Stimulated activated CD8-positive, alpha-beta memory T cell treated with anti-CD3 and anti-CD28 coated beads, Interleukin-7, amount 100 ng/mL, for 24 hours (primary cell): ENCODE measurements at places on chromosomes 7 and 10.

DNA sequence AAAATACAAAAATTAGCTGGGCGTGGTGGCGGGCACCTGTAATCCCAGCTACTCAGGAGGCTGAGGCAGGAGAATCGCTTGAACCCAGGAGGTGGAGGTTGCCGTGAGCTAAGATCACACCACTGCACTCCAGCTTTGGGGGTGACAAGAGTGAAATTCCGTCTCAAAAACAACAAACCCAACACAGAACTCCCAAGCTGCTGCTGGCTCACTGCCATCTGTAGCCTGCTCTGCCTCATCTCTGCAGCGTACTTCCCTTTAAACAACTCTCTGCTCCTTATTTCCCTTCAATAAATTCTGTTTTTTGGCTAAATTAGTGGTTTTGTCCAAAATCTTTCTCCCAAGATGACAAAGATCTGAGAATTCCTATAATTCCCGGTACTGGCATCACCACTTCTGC lies 189.2 kb upstream of the GALNT17 start:
- DNase-seq, result no peak

DNA sequence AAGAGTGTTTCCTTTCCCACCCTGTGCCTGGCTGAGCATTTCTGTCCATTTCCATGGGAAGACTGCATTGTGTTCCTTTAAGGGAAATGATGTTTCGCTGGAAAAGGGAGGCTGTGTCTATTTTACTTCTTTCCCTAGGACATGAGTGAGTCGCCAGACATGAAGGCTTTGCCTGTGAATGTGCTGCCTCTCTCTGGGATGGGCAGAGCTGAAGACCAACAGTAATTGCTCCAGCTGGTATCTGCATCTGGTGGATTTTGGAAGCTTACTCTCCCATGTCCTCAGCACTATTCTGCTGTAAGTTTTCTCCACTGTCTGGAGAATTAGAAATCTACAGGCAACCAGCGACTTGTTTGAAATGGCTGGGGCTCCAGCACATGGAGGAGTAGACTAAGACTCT lies 264.6 kb upstream of the BMPER start:
- DNase-seq, result no peak

DNA sequence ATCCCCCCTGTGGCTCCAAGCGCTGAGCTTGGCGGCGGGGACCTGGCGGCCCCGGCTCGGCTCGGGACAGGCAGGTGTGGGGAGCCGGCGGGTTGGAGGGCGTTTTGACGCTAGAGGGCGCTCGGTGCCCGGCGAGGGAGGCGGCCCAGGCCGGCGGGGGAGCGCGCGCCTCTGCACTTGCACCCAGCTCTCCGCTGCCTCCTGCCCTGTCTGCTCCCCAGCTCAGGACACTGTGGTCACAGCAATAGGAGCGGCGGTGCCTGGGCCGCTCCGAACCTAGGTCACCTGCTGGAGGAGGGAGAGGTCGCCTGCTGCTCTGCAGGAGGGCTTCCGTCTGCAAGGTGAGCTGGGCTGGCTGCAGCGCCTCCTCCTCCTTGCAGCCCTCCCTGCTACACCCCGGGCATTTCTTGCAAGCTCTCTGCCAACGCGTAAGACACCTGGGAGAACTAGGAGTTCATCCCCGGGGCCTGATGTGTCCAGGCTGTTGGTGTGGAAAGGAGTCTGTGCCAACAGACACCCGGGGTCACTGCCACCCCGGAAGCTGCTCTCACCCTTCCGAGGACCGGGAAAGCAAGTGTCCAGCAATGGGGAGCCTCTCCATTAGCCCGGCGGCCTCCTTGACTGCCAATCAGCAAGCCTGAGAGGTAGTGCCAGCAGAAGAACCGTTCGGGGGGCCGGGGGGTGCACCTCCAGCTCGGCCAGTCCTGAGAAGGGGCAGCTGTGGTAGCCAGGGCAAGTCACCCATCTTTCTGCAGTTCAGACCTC lies 620.4 kb downstream of the GALNT17 start:
- DNase-seq, result peak; percentile 11

- DNase-seq, result no peak
Observed at GRCh38 chr7:103811997-103812396, 177.5 kb downstream of the RELN start.

DNA sequence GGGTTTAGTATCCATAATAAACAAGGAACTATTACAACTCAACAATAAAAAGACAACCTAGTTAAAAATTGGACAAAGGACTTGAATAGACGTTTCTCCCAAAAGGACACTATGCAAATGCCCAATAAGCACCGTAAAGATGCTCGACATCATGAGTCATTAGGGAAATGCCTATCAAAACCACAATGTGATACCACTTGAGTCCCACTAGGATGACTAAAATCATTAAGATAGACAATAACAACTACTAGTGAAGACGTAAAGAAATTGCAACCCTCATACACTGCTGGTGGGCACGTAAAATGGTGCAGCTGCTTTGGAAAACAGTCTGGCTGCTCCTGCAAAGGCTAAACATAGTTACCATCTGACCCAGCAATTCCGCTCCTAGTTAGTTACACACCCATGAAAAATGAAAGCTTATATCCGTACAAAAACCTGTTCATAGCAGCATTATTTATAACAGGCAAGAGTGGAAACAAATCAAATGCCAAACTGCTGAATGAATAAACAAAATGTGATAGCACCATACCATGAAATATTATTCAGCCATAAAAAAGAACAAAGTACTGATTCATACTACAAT lies 17.3 kb downstream of the CCDC3 start:
- DNase-seq, result no peak

DNA sequence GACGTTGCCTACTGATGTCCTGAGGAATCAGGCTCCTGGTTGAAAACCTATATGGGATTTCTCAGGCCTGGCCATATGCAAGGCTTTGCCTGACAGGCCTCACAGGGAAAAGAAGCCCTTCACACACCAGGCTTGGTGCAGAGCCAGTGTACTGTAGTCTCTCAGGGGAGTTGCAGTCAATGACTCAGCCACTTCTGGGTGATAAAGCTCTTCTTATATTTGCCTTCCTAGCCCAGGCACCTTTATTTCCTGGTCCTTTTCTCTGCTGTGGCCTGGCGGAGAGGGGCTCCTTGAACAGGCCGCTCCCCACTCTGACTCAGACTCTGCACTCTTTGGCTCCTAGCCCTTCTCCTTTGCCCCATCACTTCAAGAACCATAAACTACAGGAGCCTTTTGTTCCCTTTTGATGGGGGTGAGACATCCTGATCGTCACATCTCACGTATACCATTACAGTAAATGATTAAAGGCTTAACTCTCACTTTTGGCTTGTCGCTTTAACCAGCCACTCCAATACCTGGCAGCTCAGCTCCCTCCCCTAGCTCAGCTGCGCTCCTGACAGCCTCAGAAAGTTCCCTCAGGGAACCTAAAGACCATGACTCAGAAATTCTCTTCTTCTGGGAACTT lies 33.5 kb downstream of the DPY19L1 start:
- DNase-seq, result no peak

GRCh38 chr10:75493464-75493863 lies 62.0 kb downstream of the LRMDA start:
- DNase-seq, result no peak

GRCh38 chr7:115976651-115977050 lies 53.9 kb downstream of the TFEC start:
- no peak for DNase-seq

DNA sequence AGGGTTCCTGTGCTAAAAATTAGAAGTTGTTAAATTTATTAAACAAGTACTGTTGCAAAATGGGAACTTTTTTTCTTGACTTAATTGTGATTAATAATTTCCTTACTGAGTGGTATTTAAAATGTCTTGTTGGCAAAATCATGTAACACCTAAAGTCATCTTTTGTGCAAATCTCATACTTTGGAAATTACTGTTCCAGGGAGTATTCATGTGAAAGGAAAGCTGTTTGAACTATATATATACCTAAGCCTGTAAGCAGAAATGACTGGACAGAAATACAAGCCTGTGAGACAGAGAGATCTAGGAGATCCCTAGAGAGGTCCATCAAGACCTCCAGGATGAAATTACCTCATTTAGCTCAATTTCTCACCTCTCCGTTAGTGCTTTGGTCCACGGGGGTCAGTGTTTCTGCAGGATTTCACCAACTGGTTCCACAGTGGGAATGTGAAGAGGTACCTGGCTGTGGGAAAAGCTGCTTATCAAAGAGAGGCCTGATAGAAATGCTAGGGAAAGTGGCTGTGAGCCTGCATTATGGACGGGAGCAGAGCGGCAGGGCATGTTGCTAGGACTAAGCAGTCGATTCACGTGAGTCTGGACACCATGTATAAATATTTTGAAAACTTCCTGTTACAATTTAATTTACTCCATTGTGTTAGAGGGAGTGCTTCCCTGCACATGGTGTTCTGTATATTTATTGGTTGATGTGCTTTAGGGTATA lies 7.9 kb downstream of the LUC7L2 start:
- no peak for DNase-seq

DNA sequence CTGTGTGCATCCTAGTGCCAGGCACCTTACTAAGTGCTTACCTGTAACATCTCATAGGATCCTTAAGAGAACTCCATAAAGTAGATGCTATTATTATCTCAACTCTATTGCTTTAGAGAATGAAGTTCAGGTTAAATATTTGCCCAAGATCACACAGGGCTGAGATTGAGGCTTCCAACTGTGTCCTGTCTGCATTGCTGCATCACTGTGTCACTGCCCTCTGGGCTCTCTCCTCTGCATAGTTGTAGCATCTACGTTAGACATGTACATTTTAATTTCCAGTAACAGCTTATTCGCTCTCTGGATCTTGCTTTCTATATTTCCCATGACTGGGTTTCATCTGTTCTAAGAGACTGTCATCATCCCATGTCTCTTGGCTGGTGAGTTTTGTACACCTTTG lies 63.6 kb upstream of the FZD8 start:
- DNase-seq, result no peak

- no peak for DNase-seq
Observed at GRCh38 chr7:94431619-94432280, 37.1 kb downstream of the COL1A2 start.

GRCh38 chr7:38394660-38395059 lies 121.2 kb upstream of the TARP start:
- DNase-seq, result no peak

DNA sequence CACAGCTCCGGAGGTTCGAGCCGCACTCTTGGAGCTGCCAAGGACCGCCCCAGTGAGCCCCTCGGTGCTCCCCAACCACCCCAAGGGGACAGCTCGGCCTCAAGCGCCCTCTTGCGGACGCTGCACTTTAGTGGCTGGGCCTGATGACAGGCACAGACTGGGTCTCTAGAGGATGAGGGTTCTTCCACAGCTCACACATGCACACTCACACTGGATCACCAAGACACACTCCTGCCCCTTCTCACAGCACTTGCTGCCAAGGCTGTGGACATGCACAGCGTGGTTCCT lies 2.1 kb downstream of the RET start:
- no peak for DNase-seq

DNA sequence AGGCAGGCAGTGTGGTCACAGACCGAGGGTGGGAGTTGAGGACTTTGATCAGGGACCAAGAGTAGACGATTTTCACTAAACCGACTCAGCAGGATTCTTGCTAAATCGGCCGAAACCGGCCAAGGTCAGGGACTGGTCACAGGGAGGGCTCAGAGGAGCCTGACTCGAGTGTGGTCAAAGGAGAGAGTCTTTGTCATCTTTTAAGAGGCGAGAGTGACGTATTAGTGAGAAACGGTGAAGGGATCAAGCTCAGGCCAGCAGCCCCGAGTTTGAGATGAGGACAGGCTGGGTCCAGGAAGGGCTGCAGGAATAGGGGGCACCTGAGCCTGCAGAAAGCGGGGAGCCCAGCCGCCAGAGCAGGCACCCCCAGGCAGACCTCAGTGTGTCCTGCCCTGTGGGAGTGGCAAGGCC lies 41.6 kb upstream of the FAM20C start:
- DNase-seq, result no peak

DNA sequence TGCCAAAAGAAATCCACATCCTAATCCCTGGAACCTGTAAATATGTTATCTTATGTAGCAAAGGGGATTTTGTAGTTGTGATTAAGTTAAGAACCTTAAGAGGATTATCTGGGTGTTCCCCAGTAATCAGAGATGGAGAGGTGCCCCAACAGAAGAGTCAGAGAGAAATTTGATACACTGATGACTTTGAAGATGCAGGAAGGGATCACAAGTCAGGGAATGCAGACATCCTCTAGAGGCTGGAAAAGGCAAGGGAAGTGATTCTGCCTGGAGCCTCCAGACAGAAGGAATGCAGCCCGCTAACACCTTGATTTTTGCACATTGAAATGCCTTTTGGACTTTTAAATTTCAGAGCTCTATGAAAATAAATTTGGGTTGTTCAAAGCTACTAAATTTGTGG lies 531.7 kb downstream of the DNAJB9 start:
- DNase-seq, result no peak

DNA sequence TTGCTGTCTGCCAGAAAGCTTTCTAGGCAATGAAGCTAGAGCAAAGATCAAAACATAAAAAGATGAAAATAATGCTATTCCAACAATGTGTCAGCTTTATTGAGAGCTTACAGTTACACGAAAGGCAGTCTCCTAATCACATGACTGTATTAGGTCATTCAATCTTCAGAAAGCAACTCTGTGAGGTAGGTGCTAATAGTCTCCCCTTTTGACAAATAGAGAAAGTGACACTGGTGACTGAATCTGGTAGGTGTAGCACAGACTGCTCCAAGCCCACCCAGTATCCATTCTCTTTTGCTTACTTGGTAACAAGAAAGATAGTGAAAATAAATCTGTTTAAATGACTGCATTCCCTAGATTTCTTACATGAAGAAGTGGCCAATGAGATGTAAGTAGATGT lies 58.8 kb downstream of the DGKB start:
- DNase-seq, result no peak

DNA sequence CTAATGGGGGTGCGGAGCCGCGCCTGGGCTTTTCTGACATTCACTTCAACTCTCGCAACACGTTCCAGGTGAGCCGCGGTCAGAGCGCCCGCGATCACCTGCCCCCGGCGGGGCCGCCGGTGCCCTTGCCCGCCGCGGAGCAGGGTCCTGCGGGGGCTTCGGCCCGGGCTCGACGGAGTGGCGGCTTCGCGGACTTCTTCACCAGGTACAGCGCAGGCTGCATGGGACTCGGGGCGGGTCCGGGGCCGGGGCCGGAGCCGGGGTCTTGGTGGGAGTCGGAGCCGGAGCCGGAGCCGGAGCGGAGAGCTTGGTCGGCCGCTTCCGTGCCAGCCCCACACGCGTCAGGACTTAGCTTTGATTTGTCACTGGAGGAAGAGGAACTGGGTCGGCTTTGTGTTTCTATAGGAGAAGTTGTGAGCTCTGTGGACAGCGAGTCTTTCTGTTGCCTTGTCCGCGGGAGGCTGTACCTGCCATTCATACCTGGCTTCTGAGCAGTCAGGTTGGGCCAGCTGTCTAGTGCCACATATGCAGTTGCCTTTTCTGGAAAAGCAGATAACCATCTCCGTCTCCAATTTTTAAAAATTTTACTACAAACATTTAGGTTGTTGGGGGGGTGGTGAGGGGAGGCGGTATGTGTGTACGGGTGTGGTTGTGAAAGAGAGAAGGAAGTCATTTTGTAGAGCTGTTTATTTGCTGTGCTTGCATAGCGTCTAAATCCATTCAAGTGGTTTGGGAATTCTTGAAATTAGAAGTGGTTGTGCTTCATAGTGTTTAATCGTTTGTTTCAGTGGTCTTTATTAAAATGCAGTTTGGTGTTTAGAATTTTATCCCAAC lies 1.3 kb downstream of the TBC1D12 start:
- DNase-seq, result no peak

GRCh38 chr10:94334857-94335256 lies 27.9 kb downstream of the NOC3L start:
- no peak for DNase-seq

GRCh38 chr7:7228472-7228871 lies 46.1 kb downstream of the C1GALT1 start:
- no peak for DNase-seq
